ENCODE measurements at places on chromosomes 11 and 22.

DNA sequence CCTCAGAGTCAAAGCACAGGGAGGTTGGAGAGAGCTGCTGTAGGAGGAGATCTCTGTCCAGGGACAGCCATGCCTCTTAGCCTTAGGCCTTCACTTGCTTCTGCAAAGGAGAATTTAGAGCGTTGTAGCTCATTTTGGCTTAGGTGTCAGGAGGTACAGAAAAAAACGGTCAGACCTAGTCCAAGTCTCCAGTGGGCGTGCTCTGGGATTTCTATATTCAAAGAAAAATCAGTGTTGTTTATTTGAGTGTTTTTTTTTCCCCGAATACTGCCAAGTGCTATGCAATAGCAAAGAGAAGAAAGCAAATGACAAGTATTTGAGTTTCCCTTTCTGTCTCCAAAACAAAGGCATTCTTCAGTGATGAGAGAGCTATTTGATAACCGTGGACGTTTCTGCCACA, 22.7 kb upstream of the OPCML start:
- DNase-seq: no peak

DNA sequence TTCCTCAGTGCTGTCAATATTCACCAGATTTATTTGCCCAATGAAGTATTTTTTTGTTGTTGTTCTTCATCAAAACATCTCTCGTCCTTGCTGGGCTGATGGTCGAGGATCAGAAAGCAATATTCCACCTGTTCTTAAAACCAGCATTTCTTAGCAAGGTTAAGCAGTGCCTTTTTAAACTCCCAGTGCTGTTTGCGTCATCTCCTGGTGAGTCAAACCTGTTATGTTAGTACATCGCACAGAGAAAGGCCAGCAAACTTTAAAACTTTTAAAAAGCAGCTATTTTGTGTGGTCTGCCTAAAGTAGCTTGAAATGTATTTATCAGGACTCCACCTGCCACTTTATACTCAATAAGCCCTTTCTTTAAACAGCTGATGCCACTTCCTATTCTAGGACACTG, 802.0 kb downstream of the KCNA4 start:
- no peak for DNase-seq

DNA sequence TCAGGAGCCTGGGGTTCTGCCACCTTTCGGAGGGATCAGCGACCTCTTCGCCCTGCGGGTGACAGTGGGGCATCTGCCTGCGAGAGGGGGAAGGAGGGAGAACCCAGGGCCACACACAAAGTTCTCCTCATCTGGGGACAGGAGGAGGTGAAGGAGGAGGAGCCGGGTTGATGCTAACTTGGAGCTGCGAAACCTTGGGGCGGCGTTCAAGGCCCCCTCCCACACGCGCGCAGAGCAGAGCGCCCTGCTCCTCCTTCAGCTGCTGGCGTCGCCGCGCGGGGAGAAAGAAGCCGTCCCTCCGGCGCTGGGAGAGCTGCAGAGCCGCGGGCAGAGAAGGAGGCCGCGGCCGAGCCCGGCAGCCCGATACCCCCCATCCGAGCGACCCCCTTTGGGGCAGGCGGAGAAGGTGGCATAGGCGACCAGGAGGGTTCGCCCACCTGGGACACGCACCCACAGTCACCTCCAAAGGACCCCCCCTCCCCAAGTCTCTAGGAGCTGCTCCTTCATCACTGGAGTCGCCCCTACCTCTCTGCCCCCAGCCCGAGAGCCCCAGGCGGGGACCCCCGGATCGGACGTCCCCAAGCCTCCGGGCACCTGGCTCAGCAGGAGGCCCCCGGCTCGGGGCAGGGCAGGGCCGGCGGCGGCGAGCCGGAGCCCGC, at the start of gene RASD2:
TSS of gene RASD2 (plus strand) at position 237 of the 659 bp plus-strand sequence. CDS start 5,979 bp downstream, outside the sequence.
- DNase-seq: no peak

DNA sequence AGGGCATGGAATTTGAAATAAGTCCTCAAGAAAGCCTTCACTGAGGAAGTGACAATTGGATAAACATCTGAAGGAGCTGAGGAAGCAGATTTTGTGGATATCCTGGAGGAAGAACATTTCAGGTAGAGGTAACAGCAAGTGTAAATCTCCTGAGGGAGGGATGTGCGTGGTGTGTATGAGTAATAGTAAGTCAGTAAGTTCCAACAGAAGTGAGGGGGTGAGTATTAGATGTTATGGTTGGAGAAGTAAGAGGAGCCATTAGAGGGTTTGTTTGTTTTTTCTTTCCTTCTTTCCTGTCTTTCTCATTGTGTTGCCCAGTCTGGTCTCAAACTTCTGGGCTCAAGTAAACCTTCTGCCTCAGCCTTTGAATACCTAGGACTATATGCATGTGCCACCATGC, 29.0 kb downstream of the ANKRD42 start:
- no peak for DNase-seq

- DNase-seq: no peak
Observed at GRCh38 chr22:43542681-43543521, 131.1 kb downstream of the MPPED1 start.
